ENCODE measurements at places on chromosomes 12 and 14.

- no peak for DNase-seq
Observed at GRCh38 chr14:24232645-24233537, at the start of gene GMPR2. Gene GMPR2 (plus strand): TSS chr14:24232929. CDS start chr14:24233254, 325 bp downstream.

- no peak for DNase-seq
Observed at GRCh38 chr14:79568594-79568993, 642.7 kb downstream of the DIO2 start.

GRCh38 chr14:91723501-91723900 lies 8.4 kb downstream of the CATSPERB start:
- no peak for DNase-seq

DNA sequence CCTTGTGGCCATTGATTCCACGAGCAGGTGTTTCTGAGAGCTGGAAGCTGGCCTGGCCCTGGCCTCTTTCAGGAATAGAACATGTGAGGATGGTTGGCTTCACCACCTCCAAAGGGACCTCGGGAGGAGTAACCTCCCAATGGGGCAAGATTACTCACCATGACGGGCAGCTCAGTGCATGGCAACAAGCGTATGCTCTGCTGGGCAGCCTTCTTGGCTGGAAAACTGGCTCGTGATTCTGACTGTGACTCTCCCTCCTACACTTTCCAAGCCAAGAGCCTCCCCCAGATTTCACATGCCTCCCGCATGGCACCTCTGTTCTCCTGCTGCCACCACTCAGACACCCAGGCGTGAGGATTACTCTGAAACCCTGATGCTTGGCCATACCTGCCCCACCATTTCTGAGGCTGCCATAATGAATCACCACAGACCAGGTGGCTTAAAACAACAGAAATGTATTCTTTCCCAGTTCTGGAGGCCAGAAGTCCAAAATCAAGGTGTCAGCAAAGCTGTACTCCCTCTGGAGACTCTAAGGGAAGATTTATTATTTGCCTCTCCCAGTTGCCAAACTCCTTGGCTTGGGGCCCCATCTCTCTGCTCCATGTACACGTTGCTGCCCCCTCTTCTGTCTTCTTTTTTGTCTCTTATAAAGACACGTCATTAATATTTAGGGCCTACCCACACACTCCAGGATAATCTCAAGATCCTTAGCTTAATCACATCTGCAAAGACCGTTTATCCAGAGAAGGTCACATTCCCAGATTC lies 215.9 kb downstream of the CHST11 start:
- DNase-seq = no peak

- no peak for DNase-seq
Observed at GRCh38 chr12:56126732-56127239, 1.3 kb upstream of the ESYT1 start.

DNA sequence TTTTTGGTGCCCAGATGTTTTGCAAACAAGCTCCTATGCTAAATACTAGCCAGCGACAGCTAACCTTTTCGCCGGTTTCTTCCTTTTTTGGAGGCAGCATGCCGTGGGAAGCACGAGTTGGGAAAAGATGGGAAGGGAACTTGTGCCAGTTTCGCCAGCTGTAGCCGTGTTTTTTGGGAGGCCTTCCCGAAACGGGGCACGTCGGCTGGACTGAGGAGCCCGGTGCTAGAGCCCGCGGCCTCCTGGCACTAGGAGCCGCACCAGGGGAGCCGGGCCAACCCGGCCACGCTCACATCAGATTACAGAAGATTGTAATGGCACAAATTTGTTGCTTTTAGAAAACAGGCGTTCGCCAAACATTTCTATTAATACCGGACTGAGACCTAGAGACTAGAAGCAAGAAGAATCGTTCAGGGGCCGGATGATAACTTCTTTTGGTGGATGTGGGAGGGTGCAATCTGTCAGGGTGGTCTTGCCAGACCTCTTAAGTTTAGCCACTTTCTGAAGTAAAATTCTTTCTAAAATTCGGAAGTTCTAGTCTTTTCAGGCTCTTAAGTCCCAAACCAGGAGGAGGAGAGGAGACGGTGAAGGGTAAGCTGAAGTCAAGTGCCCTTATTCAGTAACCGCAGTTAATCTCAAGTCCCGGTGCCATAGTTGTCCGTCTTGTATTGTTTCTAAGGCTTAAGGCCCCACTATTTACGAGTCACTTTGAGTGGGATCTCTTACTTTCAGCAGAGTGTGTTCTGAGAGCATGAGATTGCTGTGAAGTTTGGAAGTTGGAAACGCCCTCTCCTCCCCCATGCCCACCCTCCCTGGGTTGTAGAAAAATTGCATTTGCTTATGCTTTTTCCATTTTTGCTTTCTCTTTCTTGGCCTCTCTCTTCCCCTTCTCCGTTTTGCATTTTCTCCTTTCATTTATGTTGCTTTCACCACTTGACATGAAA lies 1.3 kb downstream of the RASSF3 start:
- no peak for DNase-seq

- no peak for DNase-seq
Observed at GRCh38 chr14:95063391-95063790, 93.9 kb downstream of the DICER1 start.

DNA sequence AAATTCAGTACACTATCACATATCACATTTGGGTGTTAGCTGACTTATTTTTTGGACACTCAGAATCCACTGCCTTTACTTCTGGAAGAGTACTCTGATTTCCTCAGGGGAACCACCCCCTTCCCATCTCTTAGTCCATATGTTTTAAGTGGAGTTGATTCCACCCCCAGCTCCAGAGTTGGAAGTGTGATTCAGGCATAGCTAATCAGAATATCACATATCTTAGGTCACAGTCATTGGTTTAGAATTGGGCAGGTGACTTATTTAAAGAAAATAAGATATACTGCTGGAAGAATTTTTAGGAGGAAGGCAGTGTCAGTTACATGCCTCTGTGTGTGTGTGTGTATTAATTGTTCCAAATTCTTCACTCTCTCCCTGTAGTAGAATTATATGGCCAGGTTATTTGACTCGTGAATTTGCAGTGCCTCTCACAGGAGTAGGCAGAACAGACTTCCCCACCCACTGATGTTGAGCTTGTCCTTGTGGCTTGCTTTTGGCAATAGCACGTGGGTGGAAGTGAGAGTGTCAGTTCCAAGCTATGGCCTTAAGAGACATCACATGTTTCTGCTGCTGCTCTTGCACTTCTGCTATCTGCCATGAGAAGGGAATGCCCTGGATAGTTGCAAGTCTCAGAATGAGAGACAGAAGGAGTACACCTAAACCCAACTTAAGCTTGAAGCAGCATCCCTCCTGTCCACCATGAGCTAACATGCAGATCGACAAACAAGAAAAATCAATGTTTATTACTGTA lies 6.4 kb upstream of the GAS2L3 start:
- no peak for DNase-seq

DNA sequence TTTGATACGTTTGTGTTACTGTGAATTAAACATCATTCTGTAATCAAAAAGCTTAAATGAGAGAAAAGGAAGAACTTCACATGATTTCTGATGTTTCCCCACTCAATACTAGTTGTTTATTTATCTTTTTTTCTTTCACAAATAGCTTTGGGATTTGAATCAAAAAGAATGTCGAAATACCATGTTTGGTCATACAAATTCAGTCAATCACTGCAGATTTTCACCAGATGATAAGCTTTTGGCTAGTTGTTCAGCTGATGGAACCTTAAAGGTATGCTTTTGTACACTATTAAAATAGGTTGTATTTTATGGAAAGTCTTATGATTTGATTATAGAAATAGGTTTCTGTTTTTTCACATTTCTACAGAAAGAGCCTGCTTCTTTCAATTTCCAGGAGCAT lies 41.5 kb downstream of the APAF1 start:
- DNase-seq = no peak

- peak; percentile 25 for DNase-seq
Observed at GRCh38 chr14:98293576-98293975, 978.4 kb downstream of the BCL11B start.

- DNase-seq = no peak
Observed at GRCh38 chr14:64434528-64434927, 30.8 kb upstream of the AKAP5 start.

GRCh38 chr12:93363841-93364297 lies 13.9 kb upstream of the NUDT4 start:
- no peak for DNase-seq

DNA sequence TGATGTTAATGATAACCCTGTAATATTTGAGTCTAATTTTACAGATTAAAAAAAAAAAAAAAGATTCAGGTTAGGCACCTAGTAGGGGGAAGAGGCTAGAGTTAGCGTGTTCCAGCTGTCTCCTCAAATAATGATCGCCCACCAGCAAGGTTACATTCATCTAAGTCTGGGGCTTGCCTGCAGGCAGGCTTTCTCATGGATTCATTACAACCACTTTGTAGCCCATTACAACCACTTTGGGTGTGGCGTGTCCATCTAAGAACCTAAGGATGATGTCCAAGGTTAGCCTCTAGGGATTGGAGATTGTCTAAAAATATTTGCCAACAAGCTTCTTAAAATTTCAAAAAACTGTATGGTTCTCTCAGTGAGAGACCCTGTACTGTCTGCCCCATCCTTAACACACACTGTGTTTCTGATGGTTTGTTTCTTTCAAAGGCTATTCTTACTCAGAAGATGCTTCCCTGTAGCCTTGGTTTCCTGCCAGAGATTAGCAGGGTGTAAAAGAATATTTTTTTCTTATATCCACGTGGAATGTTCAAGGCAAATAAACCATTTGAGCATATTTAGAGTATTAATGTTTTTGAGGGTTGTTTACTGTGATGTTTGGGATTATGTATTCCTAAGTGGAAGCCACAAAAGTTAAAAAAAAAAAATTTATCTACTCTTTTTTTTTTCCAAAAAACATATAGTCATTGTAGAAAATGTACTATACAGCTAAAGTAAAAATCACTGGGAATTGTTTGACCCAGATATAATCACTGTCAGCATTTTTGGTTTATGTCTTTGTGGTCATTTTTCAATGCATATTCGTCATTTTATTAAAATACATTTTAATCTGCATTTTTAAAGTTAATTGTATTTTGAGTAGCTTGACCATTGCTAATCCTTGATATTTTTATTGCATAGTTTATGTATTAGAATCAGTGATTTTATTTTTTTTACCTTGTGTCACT lies 1.7 kb downstream of the DYNC1H1 start:
- no peak for DNase-seq

- DNase-seq = no peak
Observed at GRCh38 chr12:87988534-87988933, 40.7 kb downstream of the C12orf50 start.

GRCh38 chr14:51507511-51507905 lies 144.2 kb upstream of the FRMD6 start:
- peak; percentile 48 for DNase-seq

GRCh38 chr14:47507861-47508260 lies 167.5 kb downstream of the MDGA2 start:
- no peak for DNase-seq

- no peak for DNase-seq
Observed at GRCh38 chr12:81377771-81378170, 299.9 kb downstream of the ACSS3 start.

GRCh38 chr14:89308232-89308959 lies 108.6 kb downstream of the FOXN3 start:
- peak; percentile 14 for DNase-seq

DNA sequence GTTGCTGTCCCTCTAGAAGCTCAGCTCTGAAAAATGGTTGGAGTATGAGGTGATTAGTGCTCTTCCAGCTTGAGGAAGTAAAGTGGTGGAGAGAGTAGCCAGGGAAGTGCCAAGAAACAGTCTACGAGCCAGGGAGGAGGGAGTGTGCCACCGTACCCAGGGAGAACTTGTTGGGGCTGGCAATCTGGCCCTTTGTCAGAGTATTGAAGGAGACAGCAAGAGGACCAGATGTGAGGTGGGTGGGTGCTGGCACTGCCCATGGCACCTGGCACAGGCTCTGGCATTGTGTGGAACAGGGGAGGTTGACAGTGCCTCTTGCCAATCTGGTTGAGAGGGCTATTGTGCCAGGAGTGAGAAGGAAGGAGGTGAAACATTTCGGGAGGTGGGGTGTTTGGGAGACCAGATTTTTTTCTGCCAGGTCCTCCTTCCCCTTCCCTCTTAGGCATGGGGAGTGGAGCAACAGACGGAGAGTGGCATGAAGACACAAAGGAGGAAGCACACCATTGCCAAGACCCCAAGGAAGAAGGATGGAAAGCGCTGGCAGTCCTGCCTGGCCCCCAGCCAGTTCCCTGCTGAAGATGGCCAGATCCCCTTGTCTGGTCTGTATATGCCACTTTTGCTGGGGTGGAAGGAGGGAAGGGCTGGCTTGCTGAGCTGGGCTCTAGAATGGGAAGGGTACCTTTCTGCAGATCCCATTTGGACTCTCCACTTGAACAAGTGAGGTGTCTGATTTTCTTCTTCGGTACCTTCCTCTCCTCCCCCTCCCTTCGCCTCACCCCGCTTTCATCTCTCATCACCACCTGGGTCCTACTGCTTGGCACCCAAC lies 37.5 kb downstream of the ZFHX2 start:
- no peak for DNase-seq

GRCh38 chr12:70459786-70460185 lies 93.7 kb downstream of the KCNMB4 start:
- no peak for DNase-seq

GRCh38 chr14:58816416-58817115 lies 178.8 kb downstream of the DACT1 start:
- DNase-seq = no peak
